Motor neuron (in vitro differentiated cells): ENCODE measurements at places on chromosomes 3 and 15.
A peak's percentile ranks its signal among the peaks of the same experiment; 100 is the strongest.

DNA sequence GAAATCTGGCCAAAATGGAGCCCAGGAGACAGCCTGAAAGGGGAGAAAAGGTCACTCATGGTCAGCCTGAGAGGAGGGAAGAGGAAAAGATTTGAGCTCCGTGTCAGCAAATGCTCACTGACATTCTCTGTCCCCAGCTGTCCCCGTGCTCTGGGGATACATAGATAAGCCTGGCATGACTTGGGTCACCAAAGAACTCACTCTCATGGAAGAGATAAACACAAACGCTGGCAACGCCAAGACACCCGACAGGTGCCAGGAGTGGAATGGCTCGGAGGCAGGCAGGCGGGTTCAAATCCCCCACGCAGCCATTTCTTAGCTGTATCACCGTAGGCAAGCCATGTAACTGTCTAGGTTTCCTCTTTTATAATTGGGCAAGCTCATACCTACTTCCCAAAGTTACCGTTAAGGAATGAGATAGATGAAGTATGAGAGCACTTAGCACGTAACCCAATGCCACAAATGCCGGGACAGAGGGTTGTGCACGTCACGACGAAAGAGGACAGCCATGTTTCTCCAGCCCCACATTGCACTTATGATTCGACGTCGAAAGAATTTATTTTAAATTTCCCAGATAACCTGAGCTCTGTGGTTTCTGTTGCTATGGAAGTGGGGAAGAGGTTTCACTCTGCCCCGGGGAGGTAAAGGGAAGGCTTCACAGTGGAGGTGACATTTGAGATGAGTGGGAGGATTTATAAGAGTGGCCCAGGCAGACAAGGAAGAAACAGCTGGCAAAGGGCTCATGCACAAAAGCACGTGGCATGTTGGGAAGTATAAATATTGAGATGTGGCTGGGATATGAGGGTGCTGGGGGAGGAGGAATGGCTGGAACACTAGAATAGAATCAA is 41.4 kb upstream of the TSEN2 start:
- ATAC-seq = no peak

- no peak for ATAC-seq
Measured at GRCh38 chr3:13851997-13852637, 27.8 kb downstream of the WNT7A start.

DNA sequence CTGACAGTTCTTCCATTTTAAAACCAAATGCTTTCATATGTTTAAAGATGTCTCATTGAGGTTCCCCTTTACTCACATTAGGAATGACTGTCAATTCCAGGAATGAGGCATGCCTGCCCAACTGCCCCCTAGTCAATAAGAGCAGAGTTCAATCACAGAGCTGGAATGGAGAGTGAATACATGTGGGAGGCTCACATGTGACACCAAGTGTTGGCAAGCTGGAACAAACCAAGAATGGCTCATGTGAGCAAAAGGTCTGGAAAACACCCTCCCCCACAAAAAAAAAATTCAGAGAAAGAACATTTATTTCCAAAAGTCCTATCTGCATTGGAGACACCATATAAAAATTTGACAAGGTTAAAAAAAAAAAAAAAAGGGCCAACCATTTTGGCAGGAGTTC is 3.7 kb downstream of the PBRM1 start:
- ATAC-seq = peak; percentile 39

DNA sequence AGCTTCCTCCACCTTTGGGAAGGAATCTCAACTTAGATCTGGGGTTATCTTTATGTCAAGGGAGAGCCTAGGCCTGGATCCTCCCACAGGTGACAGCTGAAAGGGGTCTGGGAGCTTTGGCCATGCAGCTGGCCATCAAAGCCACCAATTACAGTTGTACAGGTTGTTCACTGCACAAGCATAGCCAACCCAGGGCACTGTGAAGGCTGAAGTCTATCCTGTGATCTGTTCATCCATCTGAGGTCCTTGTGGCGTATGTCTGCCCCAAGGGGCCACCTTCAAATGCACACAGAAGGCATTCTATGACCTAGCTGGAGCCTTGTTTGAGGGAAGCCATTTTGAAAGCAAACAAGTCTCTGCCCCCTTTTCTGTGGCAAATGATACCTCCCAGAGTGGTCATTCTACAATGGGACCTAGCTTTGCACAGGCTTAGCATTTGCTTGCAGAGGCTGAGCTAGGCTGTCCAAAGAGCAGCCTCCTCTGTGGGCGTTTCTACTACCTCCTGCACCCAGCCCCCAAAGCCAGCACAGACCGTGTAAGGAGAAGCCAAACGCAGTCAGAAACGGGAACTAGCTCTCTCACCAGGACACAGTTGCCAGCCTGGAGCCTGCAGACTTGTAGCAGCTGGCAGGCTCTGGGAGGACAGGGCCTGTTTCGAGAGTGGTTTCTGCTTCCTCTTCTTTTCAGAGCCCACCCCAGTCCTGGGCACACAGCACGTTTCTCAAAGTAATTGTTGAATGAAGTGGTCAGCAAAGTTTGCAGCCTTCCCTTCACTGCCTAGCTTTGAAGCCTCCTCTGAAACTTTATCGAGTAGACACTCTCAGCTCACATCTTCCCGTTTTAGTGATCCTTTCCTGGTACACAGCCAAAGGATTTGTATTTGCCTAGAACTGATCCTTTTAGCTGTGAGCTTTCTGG is 157.3 kb upstream of the SMAD3 start:
- ATAC-seq = peak; percentile 16

- no peak for ATAC-seq
Measured at GRCh38 chr3:61574854-61575253, 13.5 kb downstream of the PTPRG start.

- no peak for ATAC-seq
Measured at GRCh38 chr3:39631136-39631535, 163.7 kb downstream of the MOBP start.

DNA sequence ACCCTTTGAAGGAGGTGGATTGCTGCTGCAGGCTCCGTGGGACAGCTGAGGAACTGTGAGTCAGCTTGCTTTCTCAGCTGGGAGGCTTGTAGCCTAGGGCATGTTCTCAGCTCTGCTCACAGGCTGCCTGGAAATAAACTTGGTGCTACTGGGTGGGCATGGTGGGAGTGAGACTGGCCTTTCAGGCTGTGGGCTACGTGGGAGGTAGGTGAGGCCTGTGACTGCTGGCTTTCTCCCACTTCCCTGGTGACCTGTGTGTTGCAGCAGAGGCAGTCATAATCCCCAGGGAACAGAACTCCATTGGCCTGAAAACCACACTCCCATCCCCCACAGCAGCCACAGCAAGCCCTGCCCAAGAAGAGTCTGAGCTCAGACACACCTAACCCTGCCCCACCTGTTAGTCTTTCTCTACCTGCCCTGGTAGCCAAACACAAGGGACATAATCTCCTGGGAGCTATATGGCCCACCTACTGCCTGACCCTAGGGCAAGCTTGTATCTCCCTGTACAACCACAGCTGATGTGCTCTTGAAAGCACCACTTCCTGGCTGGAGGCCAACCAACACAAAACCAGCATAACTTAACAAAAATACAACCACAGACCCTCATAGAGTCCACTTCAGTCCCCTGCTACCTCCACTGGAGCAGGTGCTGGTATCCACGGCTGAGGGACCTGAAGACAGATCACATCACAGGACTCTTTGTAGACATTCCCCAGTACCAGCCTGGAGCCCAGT is 236.5 kb downstream of the SQOR start:
- ATAC-seq = peak; percentile 42

DNA sequence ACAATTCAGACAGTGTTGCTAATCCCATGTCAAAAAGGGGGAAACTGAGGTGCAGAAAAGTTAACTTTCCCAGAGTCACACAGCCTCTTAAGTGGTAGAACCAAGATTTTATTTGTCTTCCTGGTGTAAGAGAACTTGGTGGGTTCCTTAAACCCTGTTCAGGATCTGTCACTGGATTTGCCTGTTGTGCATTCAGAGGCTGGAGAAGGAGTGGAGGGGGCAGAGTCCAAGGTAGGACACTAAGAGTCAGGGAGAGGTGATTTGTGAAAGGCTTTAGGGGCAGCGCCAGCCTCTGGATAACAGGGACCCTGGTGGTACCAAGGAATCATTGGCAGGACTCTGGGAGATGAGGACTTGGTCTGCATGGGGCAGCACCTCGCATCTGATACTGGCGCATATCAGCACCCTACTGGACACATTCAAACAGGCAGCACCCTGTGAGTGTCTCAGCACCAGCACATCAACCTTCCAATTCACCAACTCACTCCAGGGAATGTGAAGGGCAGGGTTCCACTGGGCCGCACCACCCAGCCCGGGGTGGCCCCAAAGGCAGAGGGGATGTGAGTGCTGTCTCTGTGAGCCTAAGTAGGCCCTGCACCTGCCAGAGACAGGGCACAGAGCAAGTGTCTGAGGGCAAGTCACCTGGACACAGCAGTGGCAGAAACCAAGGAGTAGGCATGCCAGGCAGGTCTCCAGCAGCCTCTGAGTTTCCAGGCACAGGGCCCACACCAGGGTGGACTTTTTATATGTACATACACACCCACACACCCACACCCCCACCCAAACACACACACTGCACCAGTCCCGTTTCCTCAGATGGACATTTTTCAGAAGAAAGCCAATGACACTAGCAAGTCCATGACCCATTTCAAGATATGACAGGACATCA is 71.6 kb downstream of the LIPC start:
- ATAC-seq = peak; percentile 43

- ATAC-seq = no peak
Measured at GRCh38 chr15:100241572-100242482, 99.9 kb downstream of the ADAMTS17 start.

GRCh38 chr15:24962880-24963279 is 8.1 kb downstream of the SNRPN start:
- no peak for ATAC-seq

- ATAC-seq = no peak
Measured at GRCh38 chr3:37162501-37163245, 11.7 kb downstream of the LRRFIP2 start.

DNA sequence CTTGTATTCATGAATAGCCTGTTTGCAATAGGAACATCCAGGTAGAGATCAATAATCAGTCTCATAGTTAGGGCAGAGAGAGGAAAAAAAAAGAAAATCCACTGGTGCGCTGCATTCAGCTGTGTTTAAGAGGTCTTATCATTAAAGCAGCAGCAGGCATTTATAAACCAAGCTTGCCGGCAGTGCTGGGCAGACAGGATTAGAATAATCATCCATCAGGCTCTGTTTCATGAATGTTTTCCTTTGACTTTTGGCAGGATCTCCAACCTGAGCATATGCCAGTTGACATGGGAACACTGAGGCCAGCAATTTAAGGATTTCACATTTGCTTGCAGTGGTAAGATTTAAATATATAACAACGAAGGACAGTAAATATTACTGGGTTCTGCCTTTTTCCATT is 305.2 kb upstream of the SEMA6D start:
- peak; percentile 67 for ATAC-seq

GRCh38 chr3:113005611-113006010 is 14.8 kb downstream of the GTPBP8 start:
- ATAC-seq = no peak

DNA sequence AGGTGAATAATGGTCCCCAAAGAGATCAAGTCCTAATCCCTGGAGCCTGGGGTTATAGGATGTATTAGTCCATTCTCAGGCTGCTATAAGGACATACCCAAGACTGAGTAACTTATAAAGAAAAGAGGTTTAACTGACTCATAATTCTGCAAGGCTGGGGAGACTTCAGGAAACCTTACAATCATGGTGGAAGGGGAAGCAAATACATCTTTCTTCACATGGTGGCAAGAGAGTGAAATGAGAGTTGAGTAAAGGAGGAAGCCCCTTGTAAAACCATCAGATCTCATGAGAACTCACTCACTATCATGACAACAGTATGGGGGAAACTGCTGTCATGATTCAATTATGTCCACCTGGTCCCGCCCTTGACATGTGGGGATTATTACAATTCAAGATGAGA is 142.9 kb upstream of the ANKRD28 start:
- no peak for ATAC-seq

GRCh38 chr3:144912968-144913367 is 941.3 kb downstream of the DIPK2A start:
- no peak for ATAC-seq

GRCh38 chr3:37136067-37136466 is 38.3 kb downstream of the LRRFIP2 start:
- no peak for ATAC-seq

DNA sequence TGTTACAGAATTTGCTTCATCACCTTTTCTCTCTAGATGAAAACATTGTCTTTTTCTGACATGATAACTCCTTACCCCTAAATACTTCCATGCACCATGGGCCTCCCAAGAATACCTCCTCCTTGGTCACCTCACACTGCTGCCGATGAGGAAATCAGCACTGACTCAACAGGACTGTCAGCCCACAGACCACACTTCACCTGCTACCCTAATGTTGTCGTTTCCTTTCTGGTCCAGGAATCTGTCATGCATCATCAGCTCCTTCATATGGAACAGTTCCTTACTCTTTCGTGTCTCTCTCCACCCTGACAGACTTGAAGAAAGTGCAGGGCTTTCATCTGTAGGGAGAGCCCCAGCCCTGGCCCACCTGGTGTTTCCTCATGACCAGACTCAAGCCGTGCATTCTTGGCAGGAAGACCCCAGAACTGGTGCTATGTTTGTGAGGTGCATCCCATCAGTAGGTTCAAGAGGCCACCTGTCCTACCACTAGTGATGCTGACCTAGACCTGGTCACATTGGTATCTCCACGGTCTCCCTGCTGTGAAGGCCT is 41.1 kb upstream of the PLXNA1 start:
- no peak for ATAC-seq

DNA sequence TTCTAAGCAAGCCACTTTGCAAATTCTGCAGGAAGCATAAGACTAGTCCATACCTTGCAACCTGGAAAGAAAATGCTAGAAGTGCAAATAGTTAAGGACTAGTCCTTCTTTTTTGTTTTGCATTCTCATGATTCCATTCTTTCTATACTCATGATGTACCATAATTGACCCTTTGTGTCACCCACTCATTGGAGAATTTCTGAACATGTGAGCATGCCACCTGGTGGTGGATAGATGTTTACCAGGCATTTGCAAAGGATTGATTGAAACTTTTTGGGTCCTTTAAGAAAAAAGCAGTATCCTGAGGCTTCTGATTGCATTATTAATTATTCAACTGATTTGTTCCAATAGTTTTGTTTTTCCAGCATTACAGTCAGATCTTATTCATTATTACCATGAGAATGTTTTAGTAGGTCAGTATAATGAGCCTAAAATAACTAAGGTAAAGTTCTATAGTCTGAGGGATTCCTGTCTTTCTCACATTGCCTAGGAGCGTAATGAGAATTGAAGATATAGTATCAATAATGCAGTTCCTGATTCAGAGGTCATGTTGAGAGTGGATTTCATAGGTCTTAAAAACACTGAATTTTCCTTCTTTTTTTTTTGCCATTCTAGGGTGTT is 20.2 kb upstream of the DIPK2A start:
- ATAC-seq = peak; percentile 25

DNA sequence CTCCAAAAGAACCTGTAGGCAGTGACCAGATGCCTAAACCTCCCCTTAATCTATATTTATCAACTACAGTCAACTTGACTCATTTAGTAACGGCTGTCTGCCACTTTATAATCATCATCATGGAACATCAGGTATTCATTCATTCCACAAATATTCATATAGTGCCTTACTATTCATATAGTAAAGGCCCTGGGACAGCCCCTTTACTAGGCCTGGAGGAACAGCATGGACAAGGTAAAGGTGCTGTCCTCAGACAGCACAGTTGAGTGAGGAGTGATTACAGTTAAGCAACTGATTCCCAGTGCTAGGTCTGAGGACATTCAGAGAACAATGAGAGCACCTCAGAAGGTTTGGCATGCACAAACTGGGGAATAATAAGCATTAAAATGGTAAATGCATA is 346.5 kb upstream of the RORA start:
- no peak for ATAC-seq
